ENCODE measurements at places on chromosomes 7 and 10. TPM values are rescaled to one million over a fixed set of nuclear protein-coding genes. Genes with fewer than 3 reads are reported as not detected.

GRCh38 chr7:92722541-92722940 is 113.8 kb downstream of the CDK6 start:
- DNase-seq, result no peak

CPA4 gene
- polyA plus RNA-seq, result 31.5 TPM

- DNase-seq, result peak; percentile 83
These were observed 623.4 kb upstream of the IGFBP3 start for GRCh38 chr7:46544396-46545008.

DNA sequence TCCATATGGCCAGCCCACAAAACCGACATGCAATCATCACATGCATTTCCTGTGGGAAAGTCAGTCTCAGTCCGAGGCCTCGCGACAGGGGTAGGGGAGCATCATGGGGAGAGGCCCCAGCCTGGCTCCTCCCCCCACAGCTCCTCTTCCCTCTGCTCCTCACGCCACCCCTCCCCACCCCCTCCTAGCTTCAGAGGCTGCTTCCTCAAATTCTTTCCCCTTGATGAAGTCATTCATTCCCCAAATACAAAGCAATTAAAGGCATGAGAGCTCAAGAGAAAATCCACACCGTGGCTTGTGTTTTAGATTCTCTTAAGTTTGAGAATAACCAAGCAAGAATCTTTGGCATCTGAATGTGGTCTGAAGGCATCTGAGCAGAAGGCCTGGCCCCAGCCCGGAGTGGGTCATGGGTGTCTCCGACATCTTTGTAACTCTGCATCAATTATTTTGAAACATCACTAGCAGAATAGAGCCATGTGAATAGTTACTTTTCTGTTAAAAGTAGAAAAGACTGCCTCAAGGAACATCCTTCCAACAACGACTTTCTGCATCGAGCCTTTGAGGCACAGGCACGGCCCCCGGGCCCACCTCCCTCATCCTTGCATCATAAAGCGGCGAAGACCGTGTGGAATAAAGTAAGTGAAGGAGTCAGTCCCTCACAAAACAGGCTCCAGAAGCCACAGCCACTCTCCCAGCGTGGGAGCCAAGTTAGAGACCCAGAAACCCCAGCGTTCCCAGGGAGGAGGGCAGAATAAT is 90.9 kb downstream of the DIP2C start:
- peak; percentile 95 for DNase-seq

Data from fibroblast of lung (primary cell).